ENCODE measurements at places on chromosomes 2 and 18.

- no peak for DNase-seq
These were observed 74.5 kb downstream of the ACTR3 start for GRCh38 chr2:113964436-113964835.

- no peak for DNase-seq
These were observed 204.4 kb downstream of the CCDC102B start for GRCh38 chr18:69002233-69002632.

DNA sequence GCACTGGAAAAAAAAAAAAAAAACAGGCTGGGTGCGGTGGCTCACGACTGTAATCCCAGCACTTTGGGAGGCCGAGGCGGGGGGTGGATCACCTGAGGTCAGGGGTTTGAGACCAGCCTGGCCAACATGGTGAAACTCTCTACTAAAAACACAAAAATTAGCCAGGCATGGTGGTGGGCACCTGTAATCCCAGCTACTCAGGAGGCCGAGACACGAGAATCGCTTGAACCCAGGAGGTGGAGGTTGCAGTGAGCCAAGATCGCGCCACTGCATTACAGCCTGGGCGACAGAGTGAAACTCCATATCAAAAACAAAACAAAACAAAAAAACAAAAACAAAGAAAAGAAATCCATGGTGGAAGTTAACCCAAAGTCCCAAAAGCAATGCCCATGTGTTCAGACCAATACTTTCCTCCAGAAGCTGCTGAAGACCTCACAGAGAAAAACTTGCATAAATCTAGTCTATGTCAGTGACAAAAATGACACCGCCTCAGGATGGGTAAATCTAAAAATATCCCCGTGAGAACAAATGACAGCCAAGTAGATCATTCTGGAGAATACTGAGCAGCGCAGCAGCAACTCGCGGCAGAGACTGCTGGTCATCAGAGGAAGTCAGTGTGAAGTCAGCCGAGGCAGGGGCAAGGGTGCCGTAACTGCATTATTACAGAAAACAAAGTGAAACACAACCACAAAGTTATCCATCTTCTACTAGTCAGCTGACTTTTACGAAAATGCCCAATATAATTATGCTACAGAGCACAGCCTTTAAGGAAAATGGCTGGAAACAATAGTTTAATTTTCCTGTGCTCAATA lies 41.0 kb downstream of the LPIN2 start:
- no peak for DNase-seq

- DNase-seq: no peak
These were observed 1344.2 kb downstream of the LRP1B start for GRCh38 chr2:140786585-140786984.

GRCh38 chr2:134482766-134483340 lies 229.0 kb downstream of the MGAT5 start:
- no peak for DNase-seq

DNA sequence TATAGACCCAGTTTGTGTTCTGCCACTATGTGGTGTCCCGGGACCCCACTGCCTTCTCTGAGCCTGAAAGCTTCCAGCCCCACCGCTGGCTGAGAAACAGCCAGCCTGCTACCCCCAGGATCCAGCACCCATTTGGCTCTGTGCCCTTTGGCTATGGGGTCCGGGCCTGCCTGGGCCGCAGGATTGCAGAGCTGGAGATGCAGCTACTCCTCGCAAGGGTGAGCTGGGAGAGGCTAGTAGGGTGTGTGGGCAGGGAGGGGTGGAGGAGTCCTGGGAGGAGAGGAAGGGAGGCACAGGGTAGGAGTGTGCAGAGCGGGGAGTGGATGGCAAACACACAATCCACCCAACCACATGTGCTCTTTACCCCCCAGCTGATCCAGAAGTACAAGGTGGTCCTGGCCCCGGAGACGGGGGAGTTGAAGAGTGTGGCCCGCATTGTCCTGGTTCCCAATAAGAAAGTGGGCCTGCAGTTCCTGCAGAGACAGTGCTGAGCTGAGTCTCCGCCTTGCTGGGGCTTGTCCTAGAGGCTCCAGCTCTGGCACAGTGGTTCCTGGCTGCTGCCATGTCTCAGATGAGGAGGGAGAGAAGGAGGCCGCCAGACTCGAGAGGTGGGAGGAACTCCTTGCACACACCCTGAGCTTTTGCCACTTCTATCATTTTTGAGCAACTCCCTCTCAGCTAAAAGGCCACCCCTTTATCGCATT lies 16.9 kb downstream of the PRKAG3 start:
- no peak for DNase-seq

- DNase-seq: no peak
These were observed 13.5 kb downstream of the STK39 start for GRCh38 chr2:168233726-168234406.

DNA sequence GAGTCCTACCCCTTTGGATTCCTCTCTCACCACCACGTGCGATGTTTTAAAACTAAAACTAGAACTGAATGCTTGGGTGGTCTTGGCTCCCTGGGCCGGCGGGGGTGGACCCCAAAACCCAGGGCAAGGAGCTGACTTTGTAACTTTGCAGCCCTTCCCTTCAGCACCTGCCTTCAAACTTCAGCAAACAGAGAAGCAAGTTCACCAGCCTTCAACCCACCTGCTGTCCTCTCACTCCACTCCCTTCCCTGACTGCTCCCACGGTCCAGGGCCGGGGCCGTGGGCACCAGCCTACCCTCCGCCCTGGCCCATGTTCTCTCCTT lies 54.5 kb downstream of the COL6A3 start:
- no peak for DNase-seq

GRCh38 chr18:5518179-5518770 lies 25.5 kb downstream of the EPB41L3 start:
- no peak for DNase-seq

DNA sequence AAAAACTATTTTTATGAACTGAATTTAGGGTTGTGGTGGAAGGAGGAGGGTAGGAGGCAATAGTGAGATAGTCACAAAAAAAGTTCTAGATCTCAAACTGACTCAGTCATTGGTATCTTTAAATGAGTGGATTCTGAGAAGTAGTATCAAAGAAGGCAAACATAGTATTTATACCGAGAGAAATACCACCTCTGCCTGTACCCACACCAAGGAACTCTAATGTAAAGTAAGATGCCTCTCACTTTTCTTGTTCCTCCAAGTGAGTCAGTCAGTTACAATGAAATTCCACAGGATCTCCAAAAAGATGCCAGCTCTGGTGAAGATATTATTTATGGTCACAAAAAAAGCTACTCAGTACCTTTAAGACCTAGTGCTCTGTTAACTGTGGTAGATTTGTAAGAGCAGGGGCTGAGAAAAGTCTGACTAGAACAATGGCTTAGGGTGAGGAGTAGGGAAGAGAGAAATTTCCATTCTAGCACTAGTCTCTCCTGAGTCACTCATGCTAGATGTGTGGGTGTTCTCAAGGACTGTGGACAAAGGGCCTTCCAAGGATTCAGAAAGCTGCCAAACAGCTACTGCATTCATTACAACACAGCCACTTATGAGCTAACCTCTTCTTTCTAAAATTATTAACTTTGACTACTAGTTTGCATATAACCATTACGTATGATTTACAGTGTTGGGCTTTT lies 36.3 kb downstream of the YWHAQ start:
- DNase-seq: no peak

DNA sequence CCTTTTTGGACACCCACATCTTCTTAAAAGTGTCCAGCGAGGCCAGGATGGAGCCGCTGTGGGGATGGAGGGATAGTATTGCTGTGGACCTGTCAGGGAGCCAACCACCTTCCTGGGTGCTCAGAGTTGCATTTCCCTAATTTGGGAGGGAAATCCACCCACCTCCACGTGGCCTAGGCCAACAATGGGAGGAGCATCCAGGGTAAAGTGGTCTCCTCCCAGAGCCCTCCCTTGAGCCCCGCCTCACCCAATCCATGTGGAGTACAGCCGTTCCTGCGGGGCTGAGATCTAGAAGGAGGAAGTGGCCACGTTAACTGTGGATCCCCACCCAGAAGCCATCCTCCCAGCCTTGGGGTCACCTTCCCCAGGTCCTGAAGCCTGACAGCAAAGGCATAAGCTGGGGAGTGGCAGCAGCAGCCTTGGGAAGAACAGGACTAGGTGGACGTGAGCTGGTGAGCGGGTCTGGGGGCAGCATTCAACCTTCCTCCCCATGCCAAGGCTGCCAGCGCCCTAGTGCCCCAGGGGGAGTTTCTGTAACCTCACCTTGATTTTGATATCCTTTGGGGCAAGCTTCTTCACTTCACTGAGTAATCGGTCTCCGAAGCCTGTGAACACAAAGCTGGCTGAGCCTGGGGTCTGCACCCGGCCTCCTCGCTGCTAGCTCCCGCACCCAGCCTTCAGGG lies 6.8 kb downstream of the ACTR1B start:
- DNase-seq: no peak

GRCh38 chr2:144151405-144151804 lies 368.5 kb downstream of the ZEB2 start:
- DNase-seq: no peak

GRCh38 chr2:79512442-79513401 lies at the start of gene CTNNA2:
CTNNA2 (plus strand) TSS chr2:79513051.
- peak; percentile 66 for DNase-seq

DNA sequence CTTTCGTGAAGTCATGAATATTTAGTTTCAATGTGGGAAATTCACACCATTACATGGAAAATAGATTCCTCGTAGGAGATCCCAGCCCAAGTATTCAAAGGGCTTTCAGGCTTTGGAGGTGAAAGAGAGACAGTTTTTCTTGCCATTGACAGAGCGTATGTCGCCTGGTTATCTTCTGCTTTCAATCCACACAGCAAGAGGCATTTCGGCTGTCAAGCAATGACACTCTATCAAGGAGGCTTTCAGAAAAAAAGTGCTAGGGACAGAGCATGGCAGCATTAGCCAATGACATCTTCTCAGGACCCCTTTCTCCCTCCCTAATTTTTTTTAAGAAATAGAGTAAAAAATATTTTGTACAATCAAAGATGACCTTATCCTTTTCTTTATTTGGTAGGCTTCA lies 492.8 kb downstream of the TMEM182 start:
- no peak for DNase-seq

- DNase-seq: no peak
These were observed 69.2 kb downstream of the AP1S3 start for GRCh38 chr2:223768179-223768578.

DNA sequence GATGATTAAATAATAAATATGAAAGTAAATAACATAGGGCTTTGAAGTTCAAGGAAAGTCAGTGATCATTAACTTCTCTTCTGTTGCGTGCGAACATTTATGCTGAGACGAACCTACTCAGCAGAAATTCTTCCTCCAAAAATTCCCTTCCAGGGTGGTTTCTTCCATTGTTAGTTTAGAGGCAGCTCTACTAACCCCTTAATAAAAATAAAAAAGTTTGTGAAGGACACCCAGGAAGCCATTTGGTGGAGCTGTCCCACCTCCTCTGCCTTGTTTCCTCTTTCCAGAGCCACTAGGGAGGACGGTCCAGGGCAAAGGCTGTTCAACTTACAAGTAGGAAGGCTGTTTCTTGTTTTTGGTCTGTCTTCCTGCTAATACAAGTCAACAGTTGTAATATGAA lies 2.1 kb upstream of the SMAD2 start:
- DNase-seq: no peak

GRCh38 chr2:97664636-97664970 lies 759 bp upstream of the ACTR1B start:
- DNase-seq: no peak

GRCh38 chr2:158102446-158102845 lies 770 bp downstream of the UPP2 start:
- DNase-seq: no peak

DNA sequence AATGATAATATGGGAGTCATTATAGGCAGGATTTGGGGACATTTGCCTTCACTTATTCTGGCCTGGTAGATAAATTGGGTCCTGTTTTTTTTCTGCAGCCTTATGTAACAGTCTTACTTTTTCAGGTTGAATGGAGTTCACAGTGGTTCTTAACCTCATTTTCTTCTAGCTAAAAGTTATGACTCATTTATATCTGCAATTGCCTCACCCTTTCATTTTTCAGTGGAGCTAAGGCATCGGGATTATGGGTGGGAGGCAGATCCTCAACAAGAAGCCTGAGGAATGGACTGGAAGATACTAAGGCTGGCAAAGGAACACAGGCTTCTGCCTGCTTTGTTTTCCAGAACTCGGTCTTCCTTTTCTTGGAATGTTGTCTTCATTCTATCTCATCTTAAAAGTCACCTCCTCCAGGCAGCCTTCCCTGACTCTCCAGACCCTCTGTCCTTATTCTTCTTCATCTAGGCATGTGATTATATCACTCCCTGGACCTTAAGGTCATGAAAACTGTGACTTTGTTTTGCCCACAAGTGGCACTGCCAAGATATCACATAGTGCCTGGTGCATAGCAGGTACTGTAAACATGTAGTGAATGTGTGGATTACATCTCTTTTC lies 41.0 kb upstream of the ACSL3 start:
- no peak for DNase-seq

All from T1000 (cell line).